ENCODE measurements at places on chromosomes 11 and 22.

GRCh38 chr22:22046370-22046769 lies 63.8 kb upstream of the TOP3B start:
- no peak for DNase-seq

GRCh38 chr22:50445880-50446707 lies 28.7 kb downstream of the SBF1 start:
- DNase-seq, result no peak

DNA sequence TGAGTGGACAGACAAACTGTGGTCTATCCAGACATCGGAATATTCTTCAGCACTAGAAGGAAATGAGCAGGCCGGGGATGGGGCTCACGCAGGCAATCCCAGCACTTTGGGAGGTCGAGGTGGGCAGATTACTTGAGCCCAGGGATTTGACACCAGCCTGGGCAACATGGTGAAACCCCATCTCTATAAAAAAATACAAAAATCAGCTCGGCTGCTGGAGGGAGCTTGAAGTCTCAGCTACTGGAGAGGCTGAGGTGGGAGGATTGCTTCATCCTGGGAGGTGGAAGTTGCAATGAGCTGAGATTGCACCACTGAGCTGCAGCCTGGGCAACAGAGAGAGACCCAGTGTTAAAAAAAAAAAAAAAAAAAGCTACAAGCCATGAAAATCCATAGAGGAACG lies 8.0 kb upstream of the CTSD start:
- DNase-seq, result no peak

- no peak for DNase-seq
These were observed 533.1 kb downstream of the ETS1 start for GRCh38 chr11:128053981-128054931.

GRCh38 chr11:72553706-72554105 lies 119.4 kb upstream of the CLPB start:
- no peak for DNase-seq

GRCh38 chr11:65315204-65315865 lies 669 bp downstream of the CDC42EP2 start:
- peak; percentile 88 for DNase-seq

GRCh38 chr22:21807544-21808529 lies 59.6 kb downstream of the MAPK1 start:
- no peak for DNase-seq

- DNase-seq, result no peak
These were observed 43.1 kb downstream of the CSNK2A3 start for GRCh38 chr11:11309906-11310305.

- no peak for DNase-seq
These were observed 71.4 kb upstream of the PITPNB start for GRCh38 chr22:27990451-27990840.

GRCh38 chr22:50153056-50153755 lies 17.3 kb upstream of the PANX2 start:
- no peak for DNase-seq

DNA sequence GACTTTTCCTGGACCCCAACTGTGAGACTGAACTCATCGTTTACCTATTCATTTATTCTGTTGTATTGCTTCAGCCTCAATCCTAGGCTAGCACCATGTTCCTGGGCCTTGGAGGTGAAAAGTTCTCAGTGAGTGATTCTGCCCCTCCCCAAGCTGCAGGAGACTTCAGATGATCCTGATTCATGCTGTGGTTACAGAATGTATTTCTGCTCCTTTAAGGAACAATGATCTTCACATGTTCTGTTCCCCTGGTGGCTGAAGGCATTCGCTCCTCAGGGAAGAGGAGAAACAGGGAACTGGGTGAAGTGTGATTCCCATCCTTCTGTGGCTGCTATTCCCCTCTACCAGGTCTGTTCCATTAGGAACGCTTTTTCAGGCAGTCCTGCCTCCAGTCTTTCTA lies 2.4 kb downstream of the OR52E1 start:
- DNase-seq, result no peak

DNA sequence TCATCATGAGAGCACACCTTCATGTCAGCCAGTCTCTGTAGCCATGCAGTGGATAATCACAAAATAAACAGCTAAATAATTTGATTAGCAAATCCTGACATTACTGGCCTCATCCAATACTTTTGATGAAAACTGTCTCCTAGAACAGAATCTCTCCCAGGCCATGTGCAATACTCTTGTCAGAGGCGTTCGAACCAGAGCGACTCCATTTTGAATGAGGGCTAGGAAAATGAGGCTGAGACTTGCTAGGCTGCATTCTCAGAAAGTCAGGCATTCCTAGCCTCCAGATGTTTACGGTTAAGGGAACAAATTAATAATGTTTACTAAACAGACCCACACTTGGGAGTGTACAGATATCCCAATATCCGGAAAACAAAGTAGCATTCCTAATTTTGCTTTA lies 69.9 kb downstream of the FAM168A start:
- no peak for DNase-seq

All from GM10248 (cell line).